ENCODE measurements at places on chromosomes 4 and X.

- DNase-seq = no peak
Observed at GRCh38 chrX:39016556-39016955, 215.3 kb downstream of the MID1IP1 start.

- DNase-seq = no peak
Observed at GRCh38 chrX:42832764-42833549, 55.0 kb upstream of the PPP1R2C start.

DNA sequence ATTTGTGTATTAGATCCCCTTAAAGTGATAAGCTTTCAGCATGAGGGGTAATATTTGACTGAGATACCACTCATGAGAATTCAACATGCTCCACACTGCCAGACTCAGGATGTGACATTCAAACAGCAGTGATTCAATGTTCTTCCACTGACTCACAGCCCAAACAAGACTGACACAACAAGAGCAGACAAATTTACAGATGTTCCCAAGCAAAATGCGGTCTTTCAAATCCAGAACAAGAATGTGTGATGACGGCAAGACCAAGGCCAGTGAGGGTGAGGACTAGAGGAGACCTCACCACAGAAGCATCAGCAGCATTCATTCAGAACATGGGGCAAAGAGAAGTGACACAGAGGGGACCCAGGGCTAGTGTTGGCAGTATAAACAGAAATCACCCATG is 99.3 kb upstream of the GRIA3 start:
- no peak for DNase-seq

- no peak for DNase-seq
Observed at GRCh38 chr4:17027495-17027894, 129.1 kb upstream of the LDB2 start.

DNA sequence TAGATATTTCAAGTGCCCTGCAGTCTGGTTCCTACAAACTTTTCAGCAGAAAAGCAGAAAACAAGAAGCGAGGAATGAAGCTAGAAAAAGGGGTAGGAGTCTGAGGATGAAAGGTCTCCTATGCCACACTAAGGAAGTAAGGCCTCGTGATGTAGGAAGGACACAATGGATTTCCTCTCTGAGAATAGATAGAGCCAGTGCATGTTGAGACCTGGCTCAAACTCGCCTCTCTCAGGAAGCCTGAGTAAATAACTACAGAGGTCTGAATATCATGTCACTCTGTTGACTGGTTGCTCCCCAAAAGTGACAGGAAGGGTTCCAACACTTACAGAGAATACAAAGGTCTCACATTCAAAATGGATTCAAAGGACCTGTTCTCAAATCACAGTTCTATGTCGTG is 93.3 kb downstream of the GRIA3 start:
- no peak for DNase-seq

DNA sequence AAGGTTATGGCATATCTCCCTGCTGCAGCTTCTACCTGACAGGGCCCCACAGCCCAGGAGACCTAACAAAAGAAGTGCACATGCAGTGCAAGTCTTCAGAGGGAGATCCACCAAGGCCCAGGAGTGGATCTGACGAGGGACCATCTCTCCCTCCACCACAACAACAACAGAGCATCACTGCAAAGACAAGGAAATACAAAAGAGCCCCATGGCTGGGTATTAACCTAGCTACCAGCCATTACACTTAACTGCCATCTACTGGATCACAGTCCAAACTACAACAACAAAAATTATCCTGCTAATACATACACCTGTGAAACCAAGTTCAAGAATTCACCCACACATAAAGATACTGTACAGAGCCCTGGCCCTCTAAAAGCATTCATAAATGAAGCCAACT is 280.2 kb upstream of the SLC7A11 start:
- no peak for DNase-seq

- no peak for DNase-seq
Observed at GRCh38 chrX:37672563-37672962, 13.0 kb upstream of the XK start.

GRCh38 chrX:74049126-74049525 is 254.9 kb upstream of the ZCCHC13 start:
- DNase-seq = no peak

- DNase-seq = no peak
Observed at GRCh38 chrX:10512258-10512657, 108.1 kb downstream of the MID1 start.

DNA sequence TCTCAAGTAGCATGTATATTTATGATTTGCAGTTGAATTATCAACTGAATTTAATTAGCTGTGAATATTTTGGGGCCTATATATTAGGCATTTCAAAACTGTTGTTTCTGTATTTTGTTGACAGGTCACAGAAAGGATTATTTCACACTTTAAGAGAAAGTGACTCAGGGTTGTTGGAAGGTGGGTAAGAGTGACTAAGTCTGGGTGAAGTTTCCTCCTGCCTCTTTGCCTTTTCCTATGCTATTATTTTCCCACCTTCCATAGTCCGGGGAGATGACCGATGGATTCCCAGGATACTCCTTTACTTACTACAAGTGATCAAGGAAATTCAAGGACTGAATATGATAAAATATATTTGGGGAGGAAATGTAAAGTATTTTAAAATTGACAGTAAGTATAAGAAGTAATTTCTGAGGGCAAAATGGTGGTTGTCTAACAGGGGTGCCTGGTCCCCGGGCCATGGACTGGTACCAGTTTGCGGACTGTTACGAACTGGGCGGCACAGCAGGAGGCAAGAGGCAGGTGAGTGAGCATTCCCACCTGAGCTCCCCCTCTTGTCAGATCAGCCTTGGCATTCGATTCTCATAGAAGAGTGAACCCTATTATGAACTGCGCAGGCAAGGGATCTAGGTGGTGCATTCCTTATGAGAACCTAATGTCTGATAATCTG is 175.5 kb upstream of the GPRIN3 start:
- no peak for DNase-seq

DNA sequence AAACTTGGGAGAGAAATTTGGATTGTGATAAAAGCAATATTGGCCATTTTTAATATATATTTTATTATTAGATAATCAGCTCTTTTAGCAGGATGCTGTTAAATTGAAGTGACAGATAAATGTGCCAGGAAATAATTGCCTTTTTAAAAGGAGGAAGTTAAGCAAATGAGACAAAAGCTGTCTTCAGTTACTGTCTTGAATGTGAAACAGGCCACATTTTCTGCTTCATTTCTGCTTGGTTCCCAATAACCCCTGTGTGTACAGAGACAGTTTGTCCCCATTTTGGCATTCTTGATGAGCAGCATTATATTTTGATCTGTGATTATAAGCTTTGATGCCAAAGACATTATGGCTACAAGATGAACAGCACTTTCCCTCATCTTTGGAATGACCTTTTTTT is 953 bp downstream of the EPGN start:
- no peak for DNase-seq

- no peak for DNase-seq
Observed at GRCh38 chr4:17164666-17165065, 266.2 kb upstream of the LDB2 start.

- no peak for DNase-seq
Observed at GRCh38 chr4:138982754-138983153, 32.8 kb upstream of the NOCT start.

GRCh38 chr4:91914176-91914804 is 389.5 kb upstream of the GRID2 start:
- DNase-seq = no peak

DNA sequence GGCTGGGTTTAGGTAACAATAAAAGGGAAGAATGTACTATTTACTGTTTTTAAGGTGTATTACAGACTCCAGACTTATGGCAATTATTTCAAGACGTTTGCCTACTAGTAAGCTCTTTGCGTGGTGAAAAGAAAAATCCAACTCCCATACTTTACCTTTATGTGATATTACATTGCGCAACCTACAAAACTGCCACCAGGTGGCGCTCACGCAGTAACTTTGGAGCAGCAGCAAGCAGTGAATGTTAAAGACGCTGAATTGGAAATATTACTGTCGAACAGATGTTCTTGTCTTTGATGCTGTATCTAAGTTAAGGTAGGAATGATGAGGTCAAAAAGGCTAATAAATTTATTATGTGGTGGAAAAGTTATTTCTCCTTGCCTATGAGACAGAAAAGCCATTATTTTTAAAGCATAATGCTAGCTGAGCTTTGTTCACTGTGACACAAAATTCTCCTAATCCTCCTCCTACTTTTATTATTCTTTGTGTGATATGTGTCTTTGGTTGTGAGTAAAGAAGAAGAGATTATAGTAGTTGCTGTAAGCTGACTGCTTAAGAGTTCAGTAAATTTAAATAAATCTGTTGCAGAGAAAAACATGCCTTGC is 1099.8 kb upstream of the TENM3 start:
- DNase-seq = peak; percentile 21

DNA sequence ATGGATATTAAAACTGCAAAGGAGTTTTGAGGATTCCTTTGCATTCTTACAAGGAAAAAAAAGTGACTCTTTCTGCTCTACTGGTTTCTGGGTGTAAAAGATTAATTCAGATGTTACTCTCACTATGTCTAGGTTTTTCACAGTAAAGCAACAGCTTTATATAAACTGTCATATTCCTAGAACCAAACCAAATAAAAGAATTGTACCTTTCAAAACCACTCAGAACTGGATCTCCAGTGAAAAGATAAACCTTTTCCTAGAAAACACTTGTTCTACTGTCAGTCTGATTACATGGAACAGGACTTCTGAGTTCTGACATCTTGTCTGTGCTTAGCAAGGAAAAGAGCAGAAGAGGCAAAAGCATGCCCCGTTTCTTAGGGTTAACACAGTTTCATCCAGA is 5.0 kb upstream of the PPID start:
- DNase-seq = no peak

DNA sequence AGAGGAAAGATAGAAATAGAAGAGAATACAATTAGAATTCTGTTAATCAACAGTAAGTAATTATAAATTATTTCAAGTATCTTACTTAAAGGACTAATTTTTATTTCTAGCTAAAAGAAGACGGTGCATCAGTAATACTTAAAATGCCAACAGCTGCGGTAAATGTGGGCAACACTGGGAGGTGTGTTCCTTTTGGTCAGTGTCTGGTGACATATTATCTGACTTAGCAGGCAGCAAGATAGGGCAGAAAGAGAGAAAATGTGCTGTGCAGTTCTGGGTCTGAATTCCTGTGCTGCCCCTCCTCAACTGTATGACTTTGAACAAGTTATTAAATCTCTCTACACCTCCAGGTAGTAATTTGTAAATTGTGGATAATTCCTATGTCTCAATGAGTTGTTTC is 120.6 kb downstream of the ZNF827 start:
- DNase-seq = no peak

DNA sequence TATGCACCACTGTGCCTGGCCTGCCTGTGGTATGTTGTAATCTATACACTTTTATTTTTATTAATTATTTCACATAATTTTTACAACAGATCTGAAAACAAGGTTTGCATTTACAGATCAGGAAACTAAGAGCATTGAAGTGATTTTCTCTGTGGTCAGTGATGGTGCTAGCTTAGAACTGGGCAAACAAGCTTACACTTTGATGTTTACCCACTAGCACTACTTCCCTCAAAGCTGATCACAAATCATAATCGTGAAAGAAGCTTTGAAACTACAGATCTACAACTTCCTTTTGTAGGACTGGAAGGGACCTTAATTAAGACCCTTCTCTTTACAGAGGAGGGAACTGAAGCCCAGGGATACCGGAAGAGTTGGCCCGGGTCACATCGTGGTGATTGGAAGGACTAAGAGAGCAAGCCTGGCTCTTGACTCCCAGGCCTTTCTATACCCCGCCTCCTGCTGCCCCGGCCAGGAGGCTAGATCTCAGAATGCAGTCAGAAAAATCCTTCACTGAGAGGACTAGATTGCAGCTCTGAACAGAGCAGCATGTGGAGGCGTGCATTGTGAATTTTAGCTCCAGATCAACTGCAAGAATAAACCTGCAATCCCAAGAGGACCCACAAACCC is 93.7 kb upstream of the ZNF827 start:
- DNase-seq = no peak

DNA sequence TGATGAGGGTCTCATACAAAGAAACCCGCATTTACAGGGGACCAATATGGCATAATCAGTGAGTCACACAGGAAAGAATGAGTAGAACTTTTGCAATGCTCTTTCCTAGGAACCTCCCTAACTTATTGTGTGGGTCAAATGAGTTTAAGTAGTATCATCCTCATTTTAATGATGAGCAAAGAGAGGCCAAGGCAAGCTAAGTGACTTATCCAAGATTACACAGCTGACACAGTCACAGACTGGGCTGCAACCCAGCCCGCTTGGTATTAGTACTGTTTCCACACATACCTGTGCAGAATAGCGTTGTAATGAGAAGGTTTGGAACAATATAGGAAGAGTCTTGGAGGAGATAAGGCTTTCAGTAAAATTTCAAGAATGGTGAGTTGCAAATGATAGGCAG is 91.0 kb upstream of the PPP1R2C start:
- no peak for DNase-seq

DNA sequence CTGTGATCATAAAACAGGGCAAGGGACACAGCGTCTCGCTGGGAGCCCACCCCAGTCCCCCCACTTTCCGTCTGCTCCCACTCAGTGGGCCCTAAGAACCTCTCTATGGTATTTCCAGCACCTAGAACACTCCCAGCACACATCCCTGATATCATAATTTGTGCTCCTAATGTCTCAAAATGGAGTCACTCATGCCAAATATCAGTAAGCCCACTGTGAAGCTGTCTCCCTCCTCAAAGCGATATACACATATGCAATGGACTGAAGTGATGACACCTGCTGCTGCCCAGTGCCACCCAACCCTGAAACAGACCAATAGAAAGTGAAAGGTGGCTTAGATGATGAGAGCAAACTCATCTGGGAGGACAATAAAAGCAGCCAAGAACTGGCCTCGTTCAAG is 17.9 kb downstream of the ENPP6 start:
- no peak for DNase-seq

DNA sequence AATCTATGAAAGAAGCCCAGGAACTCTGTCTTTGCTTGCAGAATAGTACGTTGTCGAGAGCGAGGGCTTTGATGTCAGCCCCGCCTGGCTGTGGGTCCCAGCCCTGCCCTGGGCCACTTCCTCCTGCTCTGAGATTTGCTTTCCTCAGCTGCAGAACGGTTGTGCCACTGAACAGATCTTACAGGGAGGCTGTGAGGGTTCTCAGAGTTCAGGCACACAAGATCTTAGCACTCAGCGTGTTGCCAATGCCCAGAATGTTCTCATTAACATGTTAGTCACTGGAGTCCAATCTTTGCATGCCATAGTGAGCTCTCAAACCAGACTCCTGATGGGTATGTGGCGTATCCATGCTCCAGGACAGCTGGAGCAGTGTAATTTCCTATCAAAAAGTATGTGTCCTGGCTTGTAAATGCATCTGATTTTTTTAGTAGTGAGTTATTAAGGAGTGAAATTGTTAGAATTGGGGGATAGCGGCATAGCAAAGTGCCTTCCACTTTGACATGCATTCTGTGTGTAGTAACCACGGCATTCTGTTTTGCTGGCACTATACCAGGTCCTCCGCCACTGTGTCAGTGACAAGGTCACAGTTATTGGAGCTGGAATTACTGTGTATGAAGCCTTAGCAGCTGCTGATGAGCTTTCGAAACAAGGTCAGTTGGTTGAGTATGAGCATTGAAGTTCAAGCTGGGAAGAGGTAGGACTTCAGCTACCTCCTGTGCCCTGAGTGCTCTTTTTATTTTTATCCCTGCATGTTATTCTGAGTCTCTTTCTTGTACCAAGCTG is 31.6 kb downstream of the TKTL1 start:
- DNase-seq = no peak

GRCh38 chrX:18964026-18964425 is 19.9 kb downstream of the PHKA2 start:
- no peak for DNase-seq

- no peak for DNase-seq
Observed at GRCh38 chr4:186698028-186698427, 25.6 kb downstream of the FAT1 start.
